Breast epithelium (tissue), 4 donors: ENCODE measurements at places on chromosomes 12 and 14.
A peak's percentile ranks its signal among the peaks of the same experiment; 100 is the strongest.

- DNase-seq: no peak
These were observed 37.9 kb upstream of the MDM1 start for GRCh38 chr12:68370006-68370590.

GRCh38 chr12:118536306-118536906 lies 160.1 kb downstream of the SUDS3 start:
- no peak for DNase-seq

- DNase-seq: peak; percentile 50
These were observed 24.5 kb downstream of the SSH1 start for GRCh38 chr12:108832730-108833354.

GRCh38 chr14:56881181-56881580 lies 70.9 kb upstream of the OTX2 start:
- DNase-seq: no peak

GRCh38 chr14:73462048-73462715 lies 3.8 kb upstream of the NUMB start:
- DNase-seq: peak; percentile 70

DNA sequence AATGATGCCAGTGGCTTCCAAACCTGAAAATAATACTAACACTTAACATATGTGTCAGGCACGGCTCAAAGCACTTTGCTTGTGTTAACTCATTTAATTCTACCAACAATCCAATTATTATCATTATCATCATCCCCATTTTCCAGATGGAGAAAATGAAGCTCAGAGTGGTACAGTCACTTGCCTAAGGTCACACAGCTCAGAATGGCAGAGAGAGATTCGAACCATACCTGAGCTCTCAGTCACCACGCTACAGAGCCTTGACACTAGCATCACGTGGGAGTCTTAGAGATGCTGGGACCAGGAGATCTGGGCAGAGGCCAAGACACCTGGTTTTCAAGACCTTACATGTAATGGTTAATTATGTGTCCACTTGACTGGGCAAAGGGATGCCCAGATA lies 34.2 kb downstream of the DHX37 start:
- DNase-seq: no peak

GRCh38 chr12:131494216-131494615 lies 216.7 kb upstream of the SFSWAP start:
- DNase-seq: no peak

DNA sequence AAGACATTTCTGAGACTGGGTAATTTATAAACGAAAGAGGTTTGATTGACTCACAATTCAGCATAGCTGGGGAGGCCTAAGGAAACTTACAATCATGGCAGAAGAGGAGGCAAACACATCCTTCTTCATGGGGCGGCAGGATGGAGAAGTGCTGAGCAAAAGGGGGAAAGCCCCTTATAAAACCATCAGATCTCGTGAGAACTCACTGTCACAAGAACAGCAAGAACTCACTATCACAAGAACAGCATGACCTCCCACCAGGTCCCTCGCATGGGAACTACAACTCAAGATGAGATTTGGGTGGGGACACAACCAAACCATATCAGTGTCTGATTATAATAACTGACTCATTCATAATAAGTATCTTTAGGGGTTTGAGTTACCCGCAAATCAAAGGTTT lies 6.4 kb downstream of the SLC39A9 start:
- no peak for DNase-seq
